ENCODE measurements at places on chromosomes 5 and 9.

DNA sequence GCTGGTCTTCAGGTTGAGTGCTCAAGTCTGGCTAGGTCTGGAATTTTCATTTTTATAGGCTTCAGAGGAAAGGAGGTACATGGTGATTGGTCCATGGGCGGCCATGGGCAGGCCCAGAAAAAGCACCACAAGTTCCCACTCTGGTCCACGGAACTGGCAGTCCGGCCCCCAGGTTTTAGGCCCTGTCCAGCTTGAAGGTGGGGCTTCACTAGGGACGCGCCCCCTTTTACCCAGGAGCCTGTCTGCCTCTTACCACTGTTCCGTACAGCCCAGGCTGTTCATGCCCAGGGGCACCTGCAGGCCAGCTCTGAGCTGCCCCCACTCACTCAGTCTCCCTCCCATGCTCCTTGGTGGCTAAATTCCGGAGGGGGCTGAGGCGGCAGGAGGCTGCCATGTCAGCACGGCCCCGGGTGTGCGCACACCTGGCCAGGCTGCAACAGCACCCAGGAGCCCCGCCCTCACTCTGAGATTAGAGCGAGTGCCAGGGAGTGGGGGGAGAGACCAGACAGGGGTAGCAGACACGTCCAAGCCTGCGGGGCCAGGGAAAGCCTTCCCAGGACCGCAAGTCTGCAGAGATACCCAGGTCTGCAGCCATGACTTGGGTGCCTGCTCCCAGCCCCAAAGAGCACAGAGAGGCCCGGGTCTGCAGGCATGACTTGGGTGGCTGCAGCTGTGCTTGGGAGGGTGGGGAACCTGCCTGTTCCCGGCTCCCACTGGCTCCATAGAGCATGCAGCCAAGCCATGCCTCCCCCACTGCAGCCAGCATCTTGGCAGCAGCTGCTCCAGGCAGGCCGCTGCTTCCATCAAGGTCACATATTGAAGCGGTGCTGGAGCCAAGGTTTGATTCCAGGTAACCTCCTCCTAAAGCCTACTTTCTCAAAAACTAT lies 390.2 kb upstream of the SGCD start:
- no peak for DNase-seq

DNA sequence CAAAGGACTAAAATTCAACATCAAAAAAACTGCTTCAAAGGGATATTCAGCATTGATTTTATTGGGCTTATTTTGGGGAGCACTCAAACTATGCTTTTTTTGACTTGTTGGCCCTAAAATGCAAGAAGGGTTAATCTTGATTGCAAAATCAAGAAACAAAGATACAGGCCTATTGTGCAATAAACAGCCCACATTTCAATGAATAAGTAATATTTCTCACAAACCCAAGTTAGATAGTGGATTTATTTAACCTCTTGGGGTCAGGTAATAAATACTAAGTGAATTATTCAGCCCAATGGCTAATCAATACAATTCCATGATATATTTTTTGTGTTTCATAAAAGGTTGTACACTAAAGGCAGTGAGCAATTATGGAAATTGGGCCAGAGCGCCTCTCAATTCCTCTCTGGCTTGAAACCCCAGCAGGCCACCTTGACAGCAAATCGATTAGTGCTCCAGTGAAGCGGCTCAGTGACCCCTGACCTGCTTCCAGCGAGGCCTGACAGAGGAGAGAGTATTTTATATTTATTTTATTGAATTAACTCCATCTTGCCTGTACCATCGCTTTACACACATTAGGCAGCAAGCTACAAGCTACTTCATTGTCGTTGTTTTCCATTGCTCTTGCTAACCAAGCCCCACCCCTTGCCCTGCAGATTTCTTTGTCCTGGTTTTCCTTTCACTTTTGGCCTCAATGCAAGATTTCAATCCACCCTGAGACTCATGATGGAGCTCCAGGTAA lies 65.5 kb downstream of the EBF1 start:
- peak; percentile 11 for DNase-seq

GRCh38 chr9:16033921-16034691 lies 481.3 kb downstream of the CCDC171 start:
- DNase-seq, result no peak

GRCh38 chr9:84140535-84141101 lies 160.0 kb downstream of the RMI1 start:
- DNase-seq, result no peak

DNA sequence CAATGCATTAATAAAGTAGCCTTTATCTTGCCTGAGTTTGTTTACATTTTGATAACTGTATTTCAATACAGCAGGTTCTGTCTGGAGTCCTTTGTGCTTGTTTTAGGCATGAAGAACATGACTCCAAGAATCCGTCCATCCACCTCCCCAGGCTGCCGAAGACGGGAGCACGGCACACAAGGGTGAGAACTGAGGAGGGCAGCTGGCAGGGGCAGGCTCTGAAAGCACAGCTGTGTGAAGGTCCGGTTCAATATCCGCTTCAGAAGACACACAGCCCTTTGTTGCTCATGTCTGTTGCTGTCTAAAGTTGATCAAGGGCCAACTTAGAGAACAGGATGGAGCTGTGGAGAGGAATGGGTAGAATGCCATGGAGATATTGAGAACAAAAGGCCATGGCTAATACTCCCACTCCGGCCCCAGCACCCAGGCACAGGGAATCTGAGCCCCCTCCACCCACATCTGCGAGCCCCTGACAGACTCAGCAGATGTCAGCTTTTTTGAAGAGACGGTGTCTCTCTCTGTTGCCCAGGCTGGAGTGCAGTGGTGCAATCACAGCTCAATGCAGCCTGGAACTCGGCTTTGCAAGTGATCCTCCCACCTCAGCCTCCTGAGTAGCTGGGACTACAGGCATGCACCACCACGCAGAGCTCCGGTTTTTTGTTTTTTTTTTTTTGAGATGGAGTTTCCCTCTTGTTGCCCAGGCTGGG lies 58.5 kb upstream of the GNE start:
- peak; percentile 26 for DNase-seq

- DNase-seq, result no peak
Measured at GRCh38 chr5:169566202-169566601, 17.4 kb upstream of the SPDL1 start.

Data from neural crest cell (in vitro differentiated cells).